ENCODE measurements at places on chromosomes 11 and 22.

DNA sequence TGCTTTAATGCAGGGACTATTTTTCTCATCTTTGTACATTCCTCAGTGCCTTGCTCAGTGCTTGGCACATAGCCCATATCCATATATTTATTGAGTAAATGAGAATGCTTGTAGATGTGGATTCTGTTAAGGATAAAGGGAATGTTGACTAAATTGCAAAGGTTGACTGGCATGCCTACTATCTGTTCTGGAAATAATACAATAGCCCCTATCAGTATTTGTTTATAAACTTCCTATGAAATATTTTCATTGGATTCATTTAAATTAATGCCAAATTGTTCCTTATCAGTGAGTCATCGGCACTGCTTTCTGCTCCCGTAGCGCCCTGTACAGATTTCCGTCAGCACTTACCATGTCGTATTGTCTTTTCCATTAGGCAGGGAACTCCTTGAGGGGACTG lies 8.0 kb downstream of the RNF121 start:
- peak; percentile 61 for DNase-seq

DNA sequence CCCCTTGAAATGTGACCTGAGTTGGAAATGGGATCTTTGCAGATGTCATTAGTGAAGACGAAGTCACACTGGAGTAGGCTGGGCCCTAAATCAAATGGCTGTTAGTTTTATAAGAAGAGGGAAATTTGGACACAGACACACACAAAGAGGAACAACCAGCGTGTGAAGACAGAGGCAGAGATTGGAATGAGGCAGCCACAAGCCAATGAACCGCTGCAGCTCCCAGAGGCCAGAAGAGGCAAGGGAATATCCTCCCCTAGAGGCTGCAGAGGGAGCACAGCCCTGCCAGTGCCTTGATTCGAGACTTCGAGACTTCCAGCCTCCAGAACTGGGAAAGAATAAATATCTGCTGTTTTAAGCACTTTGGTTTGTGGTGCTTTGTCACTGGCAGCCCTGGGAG lies 484.5 kb downstream of the MN1 start:
- no peak for DNase-seq

- DNase-seq = no peak
These were observed 166.8 kb downstream of the CSNK2A3 start for GRCh38 chr11:11186249-11186648.

DNA sequence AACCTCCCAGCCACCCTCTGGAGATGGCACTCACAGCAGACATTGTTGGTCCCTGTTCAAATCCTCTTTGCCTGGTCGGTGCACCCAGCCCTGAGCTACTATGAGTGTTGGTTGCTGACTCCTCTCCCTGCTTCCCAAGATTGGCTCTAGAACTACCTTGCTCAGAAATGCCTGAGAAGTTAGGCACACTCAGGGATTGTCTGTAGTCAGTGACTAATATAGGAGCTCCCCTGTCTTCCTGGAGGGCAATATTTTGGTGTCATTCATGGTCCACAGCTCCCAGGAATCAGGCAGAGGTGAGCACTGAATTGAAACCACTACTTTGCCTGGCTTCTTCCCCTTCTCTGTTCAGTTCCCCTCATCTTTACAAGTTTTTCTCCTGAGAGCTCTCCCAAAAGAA lies 325.9 kb downstream of the MIAT start:
- DNase-seq = no peak

DNA sequence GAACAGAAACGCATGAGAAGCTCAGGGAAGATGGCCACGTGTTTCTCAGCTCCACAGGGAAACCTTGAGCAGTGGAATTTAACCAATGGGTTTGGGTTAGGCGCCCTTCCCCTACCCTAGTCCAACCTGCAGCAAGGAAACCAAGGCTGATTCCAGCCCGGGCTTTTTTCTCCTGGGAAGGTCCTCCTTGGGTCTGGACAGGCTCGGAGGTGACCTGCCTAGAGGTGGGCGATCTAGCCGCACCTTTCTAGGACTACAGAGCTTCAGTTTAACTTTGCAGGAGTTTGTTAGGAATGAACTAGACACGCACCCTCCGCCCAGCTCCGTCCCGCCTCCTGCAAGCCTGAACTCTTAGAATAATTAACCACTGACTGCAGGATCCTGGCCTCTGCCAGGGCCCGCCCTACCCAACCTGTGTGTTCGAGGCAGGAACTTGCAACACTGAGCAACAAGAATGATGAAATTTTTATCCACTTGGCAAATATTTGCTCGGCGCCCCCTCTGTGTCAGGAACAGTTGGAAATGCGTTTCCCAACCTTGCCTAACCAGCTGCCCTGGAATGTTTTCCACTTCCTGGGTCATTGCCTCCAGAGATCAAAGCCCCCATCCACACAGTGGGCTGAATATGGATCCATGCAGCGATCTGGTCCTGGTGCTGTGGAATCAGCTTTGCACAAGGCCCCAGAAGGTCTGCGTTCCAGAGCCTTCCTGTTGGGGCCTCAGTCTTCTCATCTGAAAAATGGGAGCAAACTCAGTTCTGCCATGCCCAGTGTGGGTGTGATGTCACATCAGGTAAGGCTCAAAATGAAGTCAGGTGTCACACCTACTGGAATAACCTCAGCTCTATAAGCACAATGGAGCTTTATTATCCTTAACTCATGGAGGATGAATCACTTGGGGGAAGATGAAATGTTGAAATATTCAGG lies 13.3 kb downstream of the MPST start:
- peak; percentile 71 for DNase-seq

DNA sequence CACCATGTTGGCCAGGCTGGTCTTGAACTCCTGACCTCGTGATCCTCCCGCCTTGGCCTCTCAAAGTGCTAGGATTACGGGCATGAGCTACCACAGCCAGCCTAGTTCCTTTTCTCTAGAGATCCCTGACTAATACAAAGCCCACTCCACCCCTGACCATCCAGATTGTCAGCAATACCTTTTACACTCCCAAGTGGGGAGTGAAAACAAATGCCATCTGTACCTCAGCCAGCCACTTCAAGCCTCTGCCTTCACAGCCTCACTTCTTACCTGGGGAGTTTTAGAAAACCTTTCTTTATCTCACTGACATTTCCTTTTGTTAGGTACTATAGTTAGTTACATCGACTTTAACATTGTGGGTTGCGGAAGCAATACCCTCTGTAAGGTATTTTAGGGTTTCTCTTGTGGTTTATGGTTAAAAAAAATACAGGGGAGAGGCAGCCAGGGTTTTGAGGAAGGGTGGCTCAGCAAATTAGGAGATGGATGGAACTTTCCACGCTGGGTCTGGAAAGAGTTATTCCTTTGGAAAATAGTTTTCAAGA lies 8.9 kb downstream of the TOM1 start:
- no peak for DNase-seq

- no peak for DNase-seq
These were observed 36.2 kb upstream of the CSNK2A3 start for GRCh38 chr11:11389238-11389637.

- DNase-seq = no peak
These were observed 800.9 kb downstream of the BRD1 start for GRCh38 chr22:49026494-49027367.

- no peak for DNase-seq
These were observed 1.1 kb downstream of the LZTR1 start for GRCh38 chr22:20983081-20983771.

DNA sequence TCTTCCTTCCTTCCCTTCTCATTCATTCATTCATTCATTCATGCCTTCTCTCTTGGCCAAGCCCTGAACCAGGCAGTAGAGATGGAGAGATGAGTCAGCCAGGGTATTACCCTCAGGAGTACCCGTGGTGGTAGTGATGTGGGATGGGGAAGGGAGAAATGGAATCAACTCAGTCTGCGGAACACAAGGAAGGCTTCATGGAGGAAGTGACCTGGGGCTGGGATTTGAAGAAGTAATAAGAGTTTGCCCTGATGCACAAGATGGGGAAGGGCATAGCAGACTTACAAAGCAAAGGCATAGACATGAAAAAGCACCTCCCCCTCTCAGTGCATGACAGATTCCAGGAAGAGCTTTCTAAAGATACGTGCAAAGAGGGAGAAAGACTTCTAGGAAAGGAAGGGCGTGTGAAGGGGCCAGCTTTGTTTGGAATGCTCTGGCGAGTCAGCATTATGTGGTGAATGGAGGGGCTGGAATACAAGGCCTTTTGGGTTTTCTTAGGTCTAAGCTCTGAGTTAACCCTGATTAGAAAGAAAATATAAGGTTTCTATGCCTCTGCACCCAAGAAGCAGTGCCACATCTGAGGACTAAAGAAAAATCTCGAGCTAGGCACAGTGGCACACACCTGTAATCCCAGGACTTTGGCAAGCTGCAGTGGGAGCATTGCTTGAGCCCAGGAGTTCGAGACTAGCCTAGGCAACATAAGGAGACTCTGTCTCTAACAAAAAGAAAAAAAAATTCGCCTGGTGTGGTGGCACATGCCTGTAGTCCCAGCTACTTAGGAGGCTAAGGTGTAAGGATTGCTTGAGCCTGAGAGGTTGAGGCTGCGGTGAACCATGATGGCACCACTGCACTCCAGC lies 36.4 kb upstream of the ACER3 start:
- peak; percentile 60 for DNase-seq

- DNase-seq = no peak
These were observed 39.1 kb upstream of the SMIM38 start for GRCh38 chr11:69116671-69117070.

DNA sequence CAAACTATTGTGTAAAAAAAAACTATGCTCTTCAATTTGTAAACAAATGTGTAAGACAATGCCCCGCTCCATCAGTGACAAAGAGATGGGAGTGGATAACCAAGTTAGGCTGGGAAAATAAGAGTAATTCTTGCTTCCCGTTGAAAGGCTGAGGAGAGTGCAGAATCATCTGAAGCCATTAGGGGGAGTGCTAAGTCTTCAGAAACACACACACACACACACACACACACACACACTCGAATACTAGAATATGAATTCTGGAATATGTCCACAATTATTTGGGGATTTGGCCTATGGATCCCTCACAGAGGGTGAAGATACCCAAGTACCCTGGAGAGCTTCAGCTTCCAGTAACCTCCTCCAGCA lies 27.8 kb upstream of the ROBO3 start:
- peak; percentile 93 for DNase-seq

DNA sequence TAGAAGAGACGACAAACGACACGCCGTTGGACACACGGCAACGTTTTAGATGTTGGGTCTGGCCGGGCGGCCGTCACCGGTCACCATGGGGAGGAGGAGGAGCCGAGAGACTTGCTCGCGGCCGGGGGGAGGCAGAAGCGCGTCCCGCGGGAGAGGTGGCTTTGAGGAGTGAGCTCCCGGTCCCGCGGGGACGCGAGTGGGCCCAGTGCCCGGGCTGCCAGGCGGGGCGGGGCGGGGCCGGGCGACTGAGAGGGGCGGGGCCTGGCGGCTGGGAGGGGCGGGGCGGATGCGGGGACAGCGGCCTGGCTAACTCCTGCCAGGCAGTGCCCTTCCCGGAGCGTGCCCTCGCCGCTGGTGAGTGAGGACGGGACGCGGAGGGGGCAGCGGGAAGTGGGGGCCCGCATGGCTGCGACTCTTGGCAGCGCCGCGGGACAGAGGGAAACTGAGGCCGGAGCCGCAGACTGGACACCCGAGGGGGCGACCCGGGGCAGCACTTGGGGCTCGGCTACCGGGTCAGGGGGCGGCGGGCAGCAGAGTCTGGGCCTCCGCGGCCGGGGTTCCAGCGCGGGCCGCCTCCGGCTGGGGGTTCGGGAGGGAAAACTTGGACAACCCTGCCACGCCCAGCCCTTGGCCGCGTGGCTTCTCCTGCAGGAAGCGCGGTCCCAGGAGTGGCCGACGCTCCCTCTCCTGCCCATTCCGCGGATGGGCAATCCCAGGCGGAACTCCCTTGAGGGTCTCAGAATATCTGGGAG lies at the start of gene TSPO:
TSS of gene TSPO (plus strand) at position 309 of the 752 bp plus-strand sequence. CDS start 7,680 bp downstream, outside the sequence.
- DNase-seq = peak; percentile 58

- DNase-seq = peak; percentile 10
These were observed 9.7 kb downstream of the KIRREL3 start for GRCh38 chr11:126990716-126991480.

DNA sequence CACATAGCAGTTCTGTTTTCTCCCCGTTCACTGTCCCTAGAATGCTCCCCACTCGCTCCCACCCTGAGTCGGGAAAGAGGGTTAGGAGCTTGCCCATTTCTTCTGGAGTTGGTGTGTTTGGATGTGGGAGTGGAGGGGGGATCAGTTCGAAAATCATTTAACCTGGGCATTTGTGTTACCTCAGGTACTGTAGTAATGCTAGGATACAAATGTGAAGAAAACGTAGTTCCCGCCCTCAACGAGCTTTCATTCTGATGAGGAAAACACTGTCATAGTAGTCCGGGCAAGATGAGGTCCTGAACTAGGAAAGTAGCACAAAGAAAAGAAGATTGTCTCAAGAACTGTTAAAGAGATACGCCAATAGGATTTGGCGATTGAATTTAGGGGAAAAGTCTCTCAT lies 539 bp downstream of the SDHD start:
- DNase-seq = no peak

DNA sequence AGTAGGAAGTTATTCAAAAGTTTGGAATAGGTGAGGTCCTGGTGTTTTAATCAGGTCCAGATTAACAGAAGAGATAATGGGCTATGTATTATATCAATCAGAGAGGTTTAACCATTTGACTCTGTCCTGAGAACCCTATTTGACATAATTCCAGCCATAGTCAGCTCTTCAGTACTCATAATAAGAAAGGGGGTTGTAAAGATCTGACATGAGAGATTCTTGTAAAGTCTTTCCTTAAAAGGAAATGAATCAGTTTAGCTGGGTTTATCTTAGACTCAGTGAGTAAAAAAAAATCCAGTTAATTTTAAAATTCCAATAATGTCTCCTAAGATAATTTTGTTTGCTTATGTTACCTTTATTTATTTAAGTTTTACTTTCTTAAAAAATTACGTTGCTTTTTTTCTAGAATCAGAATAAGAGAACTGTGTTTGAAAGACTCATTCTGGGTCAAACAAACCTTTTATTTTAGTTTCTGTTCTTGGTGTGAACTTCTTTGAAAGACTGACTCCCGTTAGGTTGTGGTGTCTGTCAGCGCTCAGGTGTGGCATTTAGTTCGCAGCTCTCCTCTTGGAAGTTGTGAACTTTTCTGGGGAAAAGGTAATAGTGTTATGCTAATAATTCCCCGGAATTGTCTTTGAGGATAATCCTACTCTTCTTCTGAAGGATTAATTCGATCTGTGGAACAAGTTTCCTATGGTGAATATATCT lies 20.5 kb downstream of the NUCB2 start:
- DNase-seq = no peak

- no peak for DNase-seq
These were observed 47.9 kb downstream of the MRGPRX2 start for GRCh38 chr11:19012636-19013035.

- no peak for DNase-seq
These were observed 576.5 kb upstream of the B3GAT1 start for GRCh38 chr11:134988495-134988894.

DNA sequence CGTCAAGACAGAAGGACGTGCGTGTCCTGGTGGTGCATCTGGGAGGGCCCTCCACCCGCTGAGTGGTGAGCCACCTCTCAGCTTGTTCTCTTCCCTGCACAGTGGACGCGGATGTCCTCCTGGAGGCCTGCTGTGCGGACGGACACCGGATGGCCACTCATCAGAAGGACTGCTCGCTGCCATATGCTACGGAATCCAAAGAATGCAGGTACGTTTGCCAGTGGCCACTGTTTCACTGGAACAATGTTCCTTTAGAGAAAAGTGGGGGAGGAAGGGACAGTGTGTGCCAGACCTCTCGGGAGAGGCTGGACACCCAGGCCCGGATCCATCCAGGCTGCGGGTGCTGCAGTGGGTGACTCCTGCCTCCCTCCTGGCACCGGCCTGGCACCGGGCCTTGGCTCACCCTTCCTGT lies 15.9 kb downstream of the FBLN1 start:
- no peak for DNase-seq

Data from cardiac fibroblast (primary cell).